ENCODE measurements at places on chromosomes 6 and 20.
A peak's percentile ranks its signal among the peaks of the same experiment; 100 is the strongest.

DNA sequence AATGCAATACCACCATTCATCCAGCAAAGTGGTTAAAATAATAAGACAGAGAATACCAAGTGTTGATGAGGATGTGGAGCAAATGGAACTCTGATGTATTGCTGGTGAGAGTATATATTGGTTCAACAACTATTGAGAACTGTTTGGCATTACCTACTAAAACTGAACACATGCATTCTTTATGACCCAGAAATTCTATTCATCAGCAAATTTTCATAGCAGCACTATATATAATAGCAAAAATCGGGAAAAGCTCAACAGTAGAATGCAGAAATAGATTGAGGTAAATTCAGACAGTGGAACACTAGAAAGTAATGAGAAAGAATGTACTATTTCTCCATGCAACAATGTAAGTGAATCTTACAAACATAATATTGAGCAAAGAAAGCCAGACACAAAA, 62.2 kb upstream of the FOXP4 start:
- DNase-seq = no peak

DNA sequence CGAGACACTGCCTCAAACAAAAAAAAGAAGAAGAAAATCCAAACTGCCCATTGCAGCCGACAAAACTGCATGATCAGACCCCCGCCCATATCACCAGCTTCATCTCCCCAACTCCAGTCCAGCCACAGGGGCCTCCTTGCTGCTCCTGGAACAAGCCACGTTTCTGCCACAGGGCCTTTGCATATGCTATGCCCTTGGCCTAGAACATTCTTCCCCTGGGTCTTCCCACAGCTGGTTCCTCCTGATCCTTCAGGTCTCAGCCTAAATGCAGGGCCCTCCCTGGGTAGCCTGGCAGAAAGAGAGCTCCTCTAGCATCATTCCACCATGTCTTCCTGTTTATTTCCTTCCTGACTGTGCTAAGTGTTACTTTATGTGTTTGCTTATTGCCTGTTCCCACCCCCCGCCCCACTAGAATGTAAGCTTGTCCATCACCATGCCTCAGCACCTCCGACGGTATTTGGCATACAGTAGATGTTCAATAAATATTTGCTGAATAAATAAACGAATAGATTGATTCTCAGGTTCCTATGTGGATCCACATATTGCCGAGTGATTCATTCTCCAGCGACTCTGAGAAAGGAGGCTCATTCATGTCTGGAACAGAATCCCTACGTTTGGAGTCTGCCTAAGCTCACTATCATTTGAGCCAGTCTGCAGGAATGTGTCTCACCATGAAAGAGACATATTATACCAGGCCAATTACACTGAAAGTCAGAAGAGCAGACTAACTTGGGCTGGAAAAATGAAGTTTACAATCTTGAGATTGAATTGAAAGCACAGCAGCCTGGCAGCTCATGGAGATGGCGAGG, 56.1 kb downstream of the NFATC2 start:
- DNase-seq = peak; percentile 37

DNA sequence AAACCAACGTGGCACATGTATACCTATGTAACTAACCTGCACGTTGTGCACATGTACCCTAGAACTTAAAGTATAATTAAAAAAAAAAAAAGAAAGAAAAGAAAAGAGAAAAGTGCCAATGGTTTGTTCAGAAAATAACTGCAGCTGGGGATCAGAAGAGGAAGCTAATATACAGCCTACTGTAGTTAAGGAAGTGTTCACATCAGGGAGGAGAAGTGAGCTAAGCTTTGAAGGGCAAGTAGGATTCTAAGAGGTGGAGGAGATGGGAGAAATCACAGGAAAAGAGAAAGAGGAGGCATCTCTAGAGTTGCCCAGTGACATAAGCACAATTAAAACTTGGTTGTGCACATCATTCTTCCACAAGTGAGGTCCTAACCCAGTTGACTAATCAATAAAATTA, 214.4 kb upstream of the DTNBP1 start:
- DNase-seq = no peak

DNA sequence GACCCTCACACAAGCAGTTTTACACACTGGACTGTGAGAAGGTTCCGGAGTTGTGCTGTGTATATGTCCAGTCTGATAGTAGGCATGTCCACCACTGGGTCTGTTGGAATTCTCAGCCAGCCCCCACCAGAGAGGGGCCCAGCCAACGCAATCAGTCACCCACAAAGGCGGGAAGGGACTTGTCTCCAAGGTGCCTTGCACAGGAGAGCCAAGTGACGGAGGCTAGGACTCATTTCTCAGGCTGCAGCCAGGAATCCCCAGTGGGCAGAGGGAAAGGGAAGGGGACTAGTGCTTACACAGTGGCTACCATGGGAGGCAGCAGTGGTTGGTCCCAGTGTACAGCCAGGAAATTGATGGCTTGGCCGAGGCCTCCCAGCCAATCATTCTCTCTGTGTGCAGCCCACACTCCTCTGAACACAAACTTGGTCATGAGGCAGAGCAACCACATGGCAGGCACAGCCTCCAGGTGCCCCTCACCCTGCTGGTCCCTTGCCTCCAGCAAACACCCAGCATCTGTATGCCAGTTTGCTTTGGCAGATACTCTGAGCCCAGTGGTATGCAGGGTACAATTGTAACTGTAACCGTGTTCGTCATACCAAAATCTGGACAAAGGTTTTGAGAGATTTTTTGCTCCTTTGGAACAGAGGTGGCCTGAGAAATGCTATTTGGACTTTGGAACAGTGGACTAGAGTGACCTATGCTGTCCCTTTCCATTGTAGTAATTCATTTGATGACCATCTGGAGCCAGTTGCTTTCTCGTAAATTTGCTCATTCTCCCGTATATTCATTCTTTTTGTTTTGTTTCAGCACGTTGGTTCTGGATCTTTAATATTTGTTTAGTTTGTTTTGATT, 72.9 kb upstream of the MYL9 start:
- DNase-seq = no peak

GRCh38 chr6:16238963-16239797, 793 bp downstream of the GMPR start:
- peak; percentile 43 for DNase-seq

DNA sequence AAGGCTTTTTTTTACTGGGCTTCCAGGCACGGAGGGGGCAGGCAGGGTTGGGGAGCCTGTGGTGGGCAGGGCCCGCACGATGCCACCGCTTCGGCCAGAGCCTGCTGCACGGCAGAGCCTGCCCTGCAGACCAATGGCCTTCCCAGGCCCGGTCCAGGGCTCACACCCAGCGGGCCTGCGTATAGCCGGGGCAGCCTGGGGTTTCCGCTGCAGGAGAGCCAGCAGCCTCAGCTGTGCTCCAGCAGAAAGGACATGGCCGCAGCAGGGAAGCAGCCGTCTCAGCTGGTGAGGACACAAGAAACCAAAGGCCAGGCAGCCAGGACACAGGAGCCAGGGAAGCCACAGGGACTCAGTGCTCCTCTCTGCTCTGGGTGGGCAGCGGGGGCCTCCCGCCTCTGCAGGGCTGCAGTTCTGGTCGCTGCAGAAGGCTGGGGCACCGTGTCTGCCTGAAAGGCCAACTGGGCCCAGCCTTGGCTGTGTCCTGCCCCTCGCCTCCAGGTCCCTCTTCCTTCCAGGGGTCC, 90.6 kb downstream of the TTLL2 start:
- DNase-seq = no peak

GRCh38 chr20:24406750-24407149, 62.7 kb upstream of the SYNDIG1 start:
- no peak for DNase-seq

- peak; percentile 89 for DNase-seq
Observed at GRCh38 chr6:152575621-152576150, 61.5 kb downstream of the SYNE1 start.

Data from iris pigment epithelial cell (primary cell).